Body of pancreas (tissue), 4 donors: ENCODE measurements at places on chromosomes 7 and 10. TPM values are rescaled to one million over a fixed set of nuclear protein-coding genes. Genes with fewer than 3 reads are reported as not detected.
A peak's percentile ranks its signal among the peaks of the same experiment; 100 is the strongest.

GRCh38 chr7:39621784-39622411 lies 1.5 kb upstream of the RALA start:
- no peak for DNase-seq

DNA sequence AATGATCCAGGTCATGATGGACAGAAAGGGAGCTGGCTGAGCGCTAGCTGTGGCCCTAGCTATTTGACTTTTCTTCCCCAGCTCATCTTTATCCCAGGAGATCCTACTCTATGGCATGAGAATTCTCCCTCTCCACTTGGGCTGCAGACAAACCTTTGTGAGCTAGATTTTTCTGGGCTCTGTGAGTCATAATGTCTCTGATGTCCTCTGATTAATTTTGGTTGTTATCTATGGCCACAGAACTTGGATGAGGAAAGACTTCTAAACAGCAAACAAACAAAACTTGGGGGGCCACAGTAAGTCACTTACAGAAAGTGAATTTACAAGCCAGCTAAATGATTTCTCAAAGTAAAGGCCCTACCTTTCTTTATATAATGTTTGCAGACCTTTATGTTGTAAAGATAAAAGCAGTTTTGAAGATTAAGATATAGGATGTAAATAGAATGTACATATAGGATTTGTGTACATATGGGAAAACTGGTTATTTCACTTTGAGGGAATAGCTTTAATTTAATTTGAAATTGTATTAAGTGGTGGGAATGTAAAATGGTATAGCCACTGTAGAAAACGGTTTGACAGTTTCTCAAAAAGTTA lies 10.4 kb downstream of the ABLIM1 start:
- DNase-seq, result no peak

DNA sequence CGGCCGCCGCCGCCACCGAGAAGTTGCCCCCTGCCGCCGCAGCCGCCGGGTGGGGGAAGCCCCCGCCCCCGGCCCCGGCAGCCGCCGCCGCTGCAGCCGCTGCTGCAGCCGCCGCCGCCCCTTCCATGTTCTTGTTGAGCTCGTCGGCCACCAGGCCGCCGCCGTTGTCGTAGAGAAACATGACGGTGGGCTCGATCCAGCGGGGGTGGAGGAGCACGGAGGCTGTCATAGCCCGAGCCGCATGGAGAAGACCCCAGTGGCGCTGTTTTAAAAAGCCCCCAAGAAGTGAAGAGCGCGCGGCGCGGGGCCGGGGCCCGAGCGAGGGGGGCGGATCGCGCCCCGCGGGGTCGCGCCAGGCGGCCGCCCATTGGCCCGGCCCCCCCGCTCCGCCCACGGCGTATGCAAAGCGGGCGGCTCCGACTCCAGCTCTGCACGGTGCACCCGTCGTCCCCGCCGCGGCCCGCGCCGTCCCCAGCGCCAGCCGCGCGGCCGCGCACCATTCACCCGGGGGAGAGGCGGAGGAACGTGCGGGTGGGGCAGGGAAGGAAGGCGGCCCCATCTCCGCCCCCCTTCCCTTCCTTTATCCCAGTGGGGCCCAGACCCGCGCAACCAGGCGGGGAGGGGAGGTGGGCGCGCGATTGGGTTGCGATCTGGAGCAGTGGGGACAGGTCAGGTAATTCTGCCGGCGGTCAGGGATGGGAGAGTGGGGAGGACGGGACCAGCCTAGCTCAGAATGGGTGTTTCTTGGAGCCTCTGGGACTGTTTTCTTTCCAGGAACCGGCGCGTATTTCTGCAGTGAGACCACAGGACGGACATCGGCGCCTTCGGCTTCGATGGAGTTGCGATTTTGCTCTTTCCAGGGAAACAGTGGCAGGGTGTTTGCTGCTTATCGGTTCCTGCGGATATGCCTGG lies at the start of gene HOXA13:
Gene HOXA13, minus strand, starts transcription at position 243 of the 912 bp plus-strand sequence. Its CDS starts 14 bp downstream, at position 229.
- DNase-seq, result peak; percentile 11

CEP55 gene
- not detected for total RNA-seq

HOXA11 gene
- total RNA-seq, result not detected

DNA sequence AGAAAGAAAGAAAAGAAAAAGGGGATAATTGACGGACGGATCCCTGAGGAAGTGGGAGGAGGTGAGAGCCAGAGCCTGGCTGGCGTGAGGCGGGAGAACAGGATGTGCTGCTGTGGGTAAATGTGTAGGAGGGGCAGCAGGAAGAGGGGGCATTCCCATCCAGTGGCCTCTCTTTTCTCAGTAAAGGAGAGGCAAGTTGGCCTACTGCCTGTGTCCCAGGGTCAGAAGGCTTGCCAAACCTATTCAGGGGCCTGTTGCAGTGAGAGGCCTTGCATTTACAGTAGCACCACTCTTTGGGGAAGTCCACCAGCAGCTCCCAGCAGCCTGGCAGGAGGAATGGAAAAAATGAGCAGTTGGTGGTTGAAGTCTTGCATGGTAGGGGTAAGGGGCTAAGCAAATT lies 26.6 kb upstream of the ASCC1 start:
- peak; percentile 30 for DNase-seq

DNA sequence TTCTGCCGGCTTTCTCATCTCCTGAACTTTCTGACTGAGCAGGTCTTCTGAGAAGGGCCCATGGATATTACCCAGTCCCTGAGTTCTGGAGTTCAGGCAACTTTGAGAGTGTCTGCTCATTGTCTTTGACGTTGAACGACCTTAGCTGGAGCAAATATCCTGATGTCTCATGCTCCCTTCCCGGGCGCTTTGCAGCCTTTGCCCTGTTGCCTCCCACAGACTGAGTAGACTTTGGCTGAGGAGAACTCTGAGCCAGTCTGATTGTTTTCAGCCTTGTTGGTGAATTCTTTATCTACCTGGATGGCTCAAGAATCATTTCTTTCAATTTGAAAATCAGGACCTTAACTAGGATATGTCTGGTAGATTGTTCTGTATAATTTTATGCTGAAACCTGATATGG lies 353.7 kb downstream of the GLRX3 start:
- no peak for DNase-seq

- DNase-seq, result no peak
Measured at GRCh38 chr10:100045592-100045991, 35.8 kb upstream of the DNMBP start.

- no peak for DNase-seq
Measured at GRCh38 chr7:148159331-148159730, 431.2 kb upstream of the C7orf33 start.

CALCR gene
- not detected for total RNA-seq

- no peak for DNase-seq
Measured at GRCh38 chr7:137976696-137977095, 25.2 kb downstream of the CREB3L2 start.

SNCG gene
- total RNA-seq, result 3.0 TPM

ENKUR gene
- not detected for total RNA-seq

DNA sequence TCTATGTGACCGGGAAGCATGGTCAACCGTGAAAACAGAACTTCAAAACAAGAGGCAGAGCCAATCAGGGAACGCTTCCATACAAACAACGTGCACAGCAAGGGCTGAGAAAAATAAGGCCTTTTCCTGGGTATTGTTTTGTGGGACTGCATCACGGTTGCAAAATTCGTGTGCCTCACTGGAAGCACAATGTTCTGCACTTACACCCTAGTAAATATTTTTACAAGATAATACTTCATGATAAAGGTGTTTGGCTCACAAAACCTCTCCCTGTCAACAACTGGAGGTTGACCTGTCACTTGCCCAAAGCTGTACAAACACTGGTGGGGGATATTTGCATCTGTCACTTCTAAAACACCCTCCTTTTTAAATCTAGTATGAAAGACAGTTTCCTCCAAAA lies 37.0 kb downstream of the KLF6 start:
- peak; percentile 40 for DNase-seq

- no peak for DNase-seq
Measured at GRCh38 chr10:79098596-79099015, 29.8 kb downstream of the ZMIZ1 start.

GNG11 gene
- total RNA-seq, result 6.6 TPM

TMEM176B gene
- 32.9 TPM for total RNA-seq

GRCh38 chr7:99379043-99379577 lies 4.6 kb downstream of the ARPC1B start:
- DNase-seq, result peak; percentile 70

GRCh38 chr7:127652333-127653248 lies 597 bp downstream of the SND1 start:
- peak; percentile 32 for DNase-seq

DNA sequence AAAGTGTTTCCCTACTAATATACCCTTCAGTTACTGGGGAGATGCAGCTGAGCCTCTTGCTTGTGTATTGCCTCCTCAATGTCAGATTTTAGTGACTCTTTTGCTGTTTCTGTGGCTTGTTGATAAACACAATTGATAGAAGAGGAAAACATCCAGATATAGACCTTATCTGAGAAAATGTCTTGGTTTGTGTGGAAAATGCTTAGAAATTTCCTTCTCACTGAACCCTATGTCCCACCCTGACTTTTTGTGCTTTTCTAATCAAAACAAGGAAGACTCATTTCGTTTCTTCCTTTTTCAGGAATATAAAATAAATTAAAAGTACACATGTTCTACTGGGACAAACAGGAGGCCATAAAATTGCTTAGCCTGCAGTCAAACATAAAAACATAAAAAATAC lies 257.5 kb downstream of the PHF14 start:
- DNase-seq, result no peak

GRCh38 chr10:131068760-131069159 lies 242.8 kb downstream of the TCERG1L start:
- DNase-seq, result no peak

GRCh38 chr10:60542657-60543056 lies 153.0 kb upstream of the ANK3 start:
- no peak for DNase-seq

- no peak for DNase-seq
Measured at GRCh38 chr7:104208421-104208780, 588 bp upstream of the ORC5 start.

WNT16 gene
- total RNA-seq, result not detected

- no peak for DNase-seq
Measured at GRCh38 chr10:69839696-69840345, 38.1 kb downstream of the COL13A1 start.

DNA sequence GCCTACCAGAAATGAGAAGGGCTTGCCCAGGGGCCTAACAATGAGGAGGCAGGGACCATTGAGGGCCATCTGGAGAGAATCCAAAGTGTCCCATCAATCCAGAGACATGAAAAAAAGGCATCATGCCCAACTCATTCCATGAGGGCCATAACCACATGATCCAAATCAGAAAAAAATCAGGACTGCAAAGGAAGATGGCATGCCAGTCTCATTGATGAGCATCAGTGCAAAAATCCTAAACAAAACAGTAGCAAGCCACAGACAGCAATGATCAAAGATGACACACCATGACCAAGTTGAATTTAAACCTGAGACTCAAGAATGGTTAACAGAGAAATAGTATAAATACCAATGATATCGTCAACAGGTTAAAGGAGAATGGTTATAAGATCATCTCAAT lies 7.0 kb upstream of the CYP3A4 start:
- no peak for DNase-seq

- no peak for DNase-seq
Measured at GRCh38 chr7:148718431-148718830, 19.7 kb downstream of the CUL1 start.

DNA sequence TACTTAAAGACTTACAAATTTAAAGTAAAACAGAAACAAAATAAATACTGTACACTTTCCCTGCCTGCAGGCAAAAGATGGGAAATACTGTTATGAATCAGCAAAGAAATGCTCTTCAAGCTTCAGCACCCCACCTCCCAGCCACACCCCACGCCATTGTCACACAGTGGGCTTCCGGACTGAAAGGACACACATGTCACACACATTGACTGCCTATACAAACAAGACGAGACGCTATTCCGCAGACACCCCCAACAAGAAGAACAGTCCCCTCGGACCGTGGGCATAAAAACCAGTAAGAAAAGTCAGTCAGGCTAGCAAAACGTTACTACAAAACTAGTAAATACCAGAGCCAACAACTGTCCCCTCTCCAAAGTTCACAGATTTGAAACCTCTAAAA lies 22.2 kb upstream of the PARP12 start:
- DNase-seq, result no peak

EPHB4 gene
- 33.6 TPM for total RNA-seq

CELF2 gene
- total RNA-seq, result 10.4 TPM

CAMK2B gene
- 0.52 TPM for total RNA-seq

- DNase-seq, result peak; percentile 98
Measured at GRCh38 chr10:5446390-5446926, 34.1 kb downstream of the NET1 start.

DNA sequence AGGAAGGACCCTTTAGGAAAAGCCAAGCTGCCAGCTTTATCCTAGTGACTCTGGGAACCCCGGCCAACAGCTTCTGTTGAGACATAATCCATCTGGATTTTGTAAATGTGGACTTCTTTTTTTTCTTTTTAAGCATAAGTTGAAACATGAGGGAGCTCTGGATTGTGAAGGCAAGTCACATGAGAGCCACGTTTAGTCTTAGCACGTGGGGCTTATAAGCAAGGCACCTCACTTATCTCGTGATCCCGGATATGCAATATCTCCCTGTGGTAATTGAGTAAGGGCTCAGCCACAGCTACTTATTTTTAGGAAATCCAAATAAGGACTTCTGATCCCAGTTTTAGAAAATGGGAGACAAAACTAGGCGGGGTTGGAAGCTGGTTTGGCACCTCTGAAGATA lies 111.2 kb upstream of the PTN start:
- DNase-seq, result peak; percentile 25

DPY19L1 gene
- 6.6 TPM for total RNA-seq

PPP1R17 gene
- not detected for total RNA-seq

DNA sequence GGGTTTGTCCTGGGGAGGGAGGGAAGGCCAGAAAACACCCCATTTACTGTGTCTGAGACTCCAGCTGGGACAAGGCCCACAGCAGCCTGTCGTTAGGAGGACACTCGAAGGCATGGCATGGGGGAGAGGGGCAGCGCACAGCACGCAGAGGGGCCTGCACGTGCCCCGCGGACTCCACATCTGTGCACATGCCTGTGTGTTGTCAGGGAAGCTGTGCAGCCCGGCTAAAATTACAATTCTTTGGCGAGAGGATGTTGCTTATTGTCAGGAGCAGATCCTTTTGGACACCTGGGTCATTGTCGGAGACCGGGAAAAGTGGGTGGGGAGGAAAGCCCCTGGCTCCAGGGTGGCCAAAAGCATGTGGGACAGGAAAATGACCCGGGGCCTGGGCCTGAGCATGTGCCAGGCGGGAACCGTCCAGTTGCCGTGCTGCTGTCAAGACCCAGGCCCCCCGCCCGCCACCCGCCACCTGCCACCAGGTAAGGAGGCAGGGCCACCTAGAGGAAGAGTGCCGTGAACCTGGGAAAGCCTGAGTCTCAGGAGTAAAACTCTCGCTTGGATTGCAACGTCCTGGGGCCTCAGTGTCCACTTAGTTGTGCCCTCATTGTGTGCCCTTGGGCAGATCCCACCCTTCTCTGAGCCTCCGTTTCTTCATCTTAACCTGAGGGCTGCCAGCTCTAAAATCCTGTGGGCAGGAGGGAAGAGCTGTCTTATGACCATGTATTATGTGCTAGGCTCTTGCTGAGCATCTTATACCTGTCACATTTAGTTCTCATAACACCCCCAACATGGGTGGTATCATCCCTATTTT lies 7.2 kb downstream of the VSIR start:
- DNase-seq, result no peak

- no peak for DNase-seq
Measured at GRCh38 chr7:2165239-2165609, 67.5 kb downstream of the MAD1L1 start.

- no peak for DNase-seq
Measured at GRCh38 chr7:149292462-149292823, 30.4 kb downstream of the ZNF783 start.

- DNase-seq, result no peak
Measured at GRCh38 chr10:43231523-43232078, 35.3 kb downstream of the RASGEF1A start.

PRKG1 gene
- 14.2 TPM for total RNA-seq

THNSL1 gene
- 4.9 TPM for total RNA-seq

ACTL6B gene
- 0.52 TPM for total RNA-seq

- no peak for DNase-seq
Measured at GRCh38 chr7:304574-305409, 14.8 kb downstream of the FOXL3 start.

EGFR gene
- 42.5 TPM for total RNA-seq
